Esophagus squamous epithelium (tissue), 5 donors: ENCODE measurements at places on chromosomes 3 and 15.

- DNase-seq = no peak
These were observed 150.8 kb downstream of the ATP10A start for GRCh38 chr15:25712192-25712960.

GRCh38 chr3:151091685-151092345 lies 6.4 kb downstream of the MED12L start:
- DNase-seq = no peak

GRCh38 chr15:58442122-58442521 lies 10.3 kb downstream of the LIPC start:
- DNase-seq = no peak

- DNase-seq = no peak
These were observed 52.1 kb upstream of the WDR72 start for GRCh38 chr15:53811530-53811929.

GRCh38 chr3:56135941-56136340 lies 332.3 kb downstream of the ERC2 start:
- DNase-seq = no peak

- no peak for DNase-seq
These were observed 207.2 kb downstream of the ROBO2 start for GRCh38 chr3:77247061-77247460.

- DNase-seq = no peak
These were observed 399.6 kb downstream of the LPP start for GRCh38 chr3:188553569-188553968.

GRCh38 chr15:93126599-93126998 lies 37.6 kb upstream of the RGMA start:
- DNase-seq = no peak

DNA sequence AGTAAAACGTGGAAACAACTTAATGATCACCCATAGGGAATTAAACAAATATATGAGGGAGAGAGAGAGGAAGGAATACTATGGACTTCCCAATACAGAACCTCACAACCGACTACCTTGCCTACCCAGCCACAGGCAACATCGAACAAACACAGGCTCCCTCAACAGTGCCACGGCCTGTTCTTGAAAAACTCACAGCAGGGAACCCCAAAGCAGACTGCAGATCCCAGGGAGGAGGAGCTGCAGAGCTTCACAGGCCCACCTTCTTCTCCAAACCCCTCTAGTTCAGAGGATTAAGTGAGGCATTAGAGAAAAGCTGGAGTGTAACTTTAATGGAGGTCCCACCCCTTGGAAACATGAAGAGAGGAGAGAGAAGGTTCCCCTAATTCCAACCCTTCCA lies 110.2 kb downstream of the ST8SIA2 start:
- DNase-seq = no peak

DNA sequence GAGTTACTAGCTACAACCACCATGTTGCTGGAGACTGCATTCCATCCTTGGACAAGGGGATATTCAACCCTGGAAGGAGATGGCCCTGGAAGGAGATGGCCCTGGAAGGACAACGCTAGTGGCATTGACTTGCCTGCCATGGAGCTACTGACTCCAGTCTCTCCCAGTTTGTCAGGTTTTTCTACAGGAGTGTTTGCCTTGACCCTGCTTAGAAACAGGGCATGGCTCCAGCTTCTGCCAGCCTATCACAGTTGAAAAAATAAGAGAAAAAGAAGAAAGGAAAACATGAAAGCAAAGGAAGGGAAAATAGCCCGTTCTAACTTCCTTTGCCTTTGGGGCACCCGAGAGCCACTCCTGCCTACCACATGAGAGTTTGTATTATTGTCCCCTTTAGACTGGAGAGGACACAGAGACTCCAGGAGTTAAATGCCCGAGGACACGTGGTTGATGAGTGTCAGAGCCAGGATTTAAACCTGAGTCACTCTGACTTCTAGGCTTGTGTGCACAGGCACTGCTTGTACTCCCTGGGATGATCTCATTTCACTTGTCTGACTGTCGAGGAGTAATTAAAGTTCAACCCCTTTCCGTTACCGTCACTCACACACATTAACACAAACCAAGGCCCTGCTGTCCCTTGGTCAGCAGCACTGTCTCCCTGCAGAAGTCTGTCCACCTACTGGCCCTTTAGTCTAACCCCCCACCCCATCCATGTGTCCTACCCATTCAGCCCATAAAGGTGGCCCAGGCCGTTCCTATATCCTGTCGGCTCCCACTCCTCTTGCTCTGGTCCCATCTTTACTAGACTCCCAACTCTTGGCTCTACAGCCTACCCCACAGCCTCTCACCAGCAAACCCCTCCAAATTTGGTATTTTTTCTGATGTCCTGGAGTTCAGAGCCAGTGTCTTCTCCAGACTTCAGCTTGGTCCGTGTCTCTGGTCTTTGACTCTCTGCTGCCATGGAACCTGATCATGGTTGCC lies 46.1 kb downstream of the C2CD4A start:
- DNase-seq = no peak

DNA sequence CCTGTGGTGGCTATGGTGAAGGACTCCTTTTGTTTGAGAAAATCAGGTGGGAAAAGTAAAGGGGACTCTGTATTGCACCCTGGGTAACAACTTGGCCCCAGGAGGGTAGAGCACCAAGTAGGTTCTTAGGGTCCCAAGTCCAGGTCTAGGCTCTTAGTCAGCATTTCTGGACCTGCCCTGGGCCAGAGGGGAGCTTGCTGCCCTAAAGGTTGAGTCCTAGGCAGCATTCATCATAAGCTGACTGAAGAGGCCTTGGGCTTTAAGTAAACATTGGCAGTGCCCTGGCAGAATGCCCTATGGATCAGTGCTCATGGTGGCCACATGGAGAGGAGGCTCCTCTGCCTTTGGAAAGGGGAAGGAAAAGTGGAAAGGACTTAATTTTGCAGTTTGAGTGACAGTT lies 268.5 kb upstream of the CTNNB1 start:
- DNase-seq = no peak

GRCh38 chr3:50015918-50016317 lies 72.8 kb upstream of the RBM5 start:
- no peak for DNase-seq

GRCh38 chr3:190081389-190081788 lies 39.3 kb downstream of the P3H2 start:
- no peak for DNase-seq

DNA sequence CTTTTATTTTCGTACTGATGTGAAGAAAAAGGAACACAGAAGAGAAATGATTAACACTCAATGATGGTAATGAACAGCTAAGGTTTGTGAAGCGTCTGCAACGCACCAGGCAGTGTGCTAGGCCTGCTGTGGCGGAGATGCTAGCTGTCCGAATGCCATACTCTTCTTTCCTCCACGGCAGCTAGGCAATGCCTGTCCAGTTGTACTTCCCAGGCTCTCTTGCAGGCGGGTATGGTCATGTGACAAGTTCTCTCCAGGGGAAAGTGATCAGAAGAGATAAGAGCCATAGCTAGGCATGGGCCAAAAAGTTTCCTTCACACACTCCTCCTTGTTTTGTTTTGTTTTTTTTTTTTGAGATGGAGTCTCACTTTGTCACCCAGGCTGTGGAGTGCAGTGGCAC lies 6.7 kb downstream of the TADA3 start:
- no peak for DNase-seq
